ENCODE measurements at places on chromosomes 13 and 19.

DNA sequence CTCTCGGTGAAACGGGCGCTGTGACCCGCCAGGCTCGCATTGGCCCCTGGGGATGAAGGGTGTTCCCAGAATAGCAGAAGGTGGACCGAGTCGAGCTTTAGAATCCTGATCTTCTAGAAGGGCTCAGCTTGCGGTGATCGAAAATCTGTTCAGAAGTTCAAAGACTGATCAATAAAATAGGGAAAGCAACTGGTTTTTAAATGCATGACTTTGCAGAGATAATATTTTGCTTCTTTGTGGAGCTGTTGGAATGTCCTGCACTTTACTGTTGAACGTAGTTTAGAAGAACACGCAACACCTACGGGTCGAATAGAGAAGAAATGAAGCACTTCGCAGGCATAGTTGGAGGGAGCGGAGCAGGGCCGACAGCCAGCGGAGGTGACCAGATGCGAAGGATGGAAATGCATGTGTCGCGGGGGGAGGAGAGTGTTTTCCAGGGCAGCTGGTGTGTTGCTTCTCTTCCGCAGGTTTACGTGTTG, 766 bp downstream of the CEBPG start:
- no peak for DNase-seq

GRCh38 chr13:84352946-84353345, 470.7 kb upstream of the SLITRK1 start:
- no peak for DNase-seq

DNA sequence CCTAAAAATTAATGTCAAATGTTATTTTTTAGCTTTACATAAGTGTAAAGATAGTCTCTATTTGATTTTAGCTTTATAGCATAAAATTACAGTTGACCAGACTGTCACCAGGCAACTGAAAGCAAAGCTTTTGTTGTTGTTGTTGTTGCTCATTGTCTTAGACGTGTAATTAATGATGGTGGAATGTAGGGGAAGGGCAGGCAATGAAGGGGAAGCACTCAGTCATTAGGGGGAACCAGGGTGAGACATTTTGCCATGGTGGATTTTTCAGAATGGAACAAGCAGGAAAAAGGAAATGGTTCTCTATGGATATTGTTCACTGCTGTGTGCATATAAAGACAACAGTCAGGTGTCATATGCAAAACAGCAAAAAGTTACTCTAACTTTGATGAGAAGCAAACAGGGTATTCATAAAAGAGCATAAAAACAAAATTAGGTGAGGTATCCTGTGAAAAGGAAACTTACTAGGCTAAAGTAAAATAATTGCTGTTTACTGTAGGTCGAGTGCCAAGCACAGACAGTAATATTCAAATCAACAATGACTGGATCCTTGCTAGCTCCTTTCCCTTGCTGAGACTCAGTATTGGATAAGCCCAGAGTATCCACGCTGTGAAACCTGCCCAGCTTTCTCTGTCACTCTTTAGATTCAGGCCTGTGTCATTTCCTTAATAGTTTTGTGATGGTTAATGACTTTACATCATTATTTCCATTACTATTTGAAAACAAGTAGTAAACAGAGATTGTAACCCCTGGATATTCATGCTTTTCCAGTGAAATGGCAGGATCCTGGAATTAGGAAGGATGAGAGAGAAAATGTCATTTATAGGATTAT, 110.5 kb downstream of the LRCH1 start:
- no peak for DNase-seq

DNA sequence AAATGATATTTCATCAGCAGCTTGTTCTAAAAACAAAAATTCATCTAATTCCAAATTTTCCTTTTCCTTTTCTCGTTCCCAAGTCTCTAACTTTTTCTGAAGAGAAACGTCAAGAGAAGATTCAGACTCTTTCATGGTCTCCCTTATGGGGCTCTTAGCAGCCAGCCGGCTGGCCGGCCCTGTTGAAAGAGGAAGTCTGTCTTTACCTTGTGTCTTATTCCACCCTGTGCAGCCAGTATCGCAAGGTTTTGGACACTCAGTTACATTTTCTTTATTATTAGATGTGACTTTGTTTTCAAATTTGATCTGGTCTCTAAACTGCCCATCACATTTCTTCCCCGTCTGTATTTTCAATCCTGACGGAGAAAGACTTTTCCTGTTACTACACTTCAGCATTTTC, 142.3 kb downstream of the RNF17 start:
- no peak for DNase-seq

DNA sequence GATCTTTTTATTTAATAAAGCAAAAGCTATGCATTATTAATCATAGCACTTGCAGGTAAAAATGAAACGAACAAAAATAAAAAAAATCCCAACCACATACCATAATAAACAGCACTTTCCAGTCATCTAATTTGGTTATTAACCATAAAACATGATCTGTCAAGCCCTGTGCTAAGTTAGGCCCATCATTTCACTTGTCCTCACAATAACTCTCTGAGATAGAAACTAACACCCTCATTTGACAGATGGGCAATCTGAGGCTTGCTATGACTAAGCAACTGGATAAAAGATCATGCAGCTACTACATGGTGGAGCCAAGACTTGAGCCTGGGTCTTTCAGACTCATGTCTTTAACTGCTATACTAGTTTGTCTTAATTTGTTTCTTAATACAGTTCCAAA, 21.8 kb downstream of the PROSER1 start:
- no peak for DNase-seq

DNA sequence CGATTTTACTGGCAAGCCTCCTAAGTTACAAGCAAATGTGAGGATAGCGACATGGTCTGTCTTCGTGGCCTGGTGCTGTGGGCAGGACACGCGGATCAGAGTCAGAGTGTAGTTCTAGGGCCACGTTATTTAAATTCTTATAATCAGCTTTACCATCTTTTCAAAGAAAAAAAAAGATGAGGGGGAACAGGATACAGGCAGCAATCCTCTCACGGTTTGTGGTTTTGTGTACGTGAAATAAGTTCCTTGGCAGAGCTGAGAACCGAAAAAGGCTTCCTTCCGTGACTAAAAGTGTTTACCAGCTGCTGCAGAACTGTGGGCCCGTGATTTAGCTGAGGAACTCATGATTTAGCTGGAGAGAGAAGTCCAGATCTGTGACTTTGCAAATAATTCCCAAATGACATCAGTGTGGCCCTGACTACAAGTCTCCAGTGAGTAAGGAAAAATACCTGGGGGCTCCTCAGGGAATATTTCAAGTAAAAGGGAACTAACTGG, 27.2 kb downstream of the RCBTB2 start:
- peak; percentile 96 for DNase-seq

DNA sequence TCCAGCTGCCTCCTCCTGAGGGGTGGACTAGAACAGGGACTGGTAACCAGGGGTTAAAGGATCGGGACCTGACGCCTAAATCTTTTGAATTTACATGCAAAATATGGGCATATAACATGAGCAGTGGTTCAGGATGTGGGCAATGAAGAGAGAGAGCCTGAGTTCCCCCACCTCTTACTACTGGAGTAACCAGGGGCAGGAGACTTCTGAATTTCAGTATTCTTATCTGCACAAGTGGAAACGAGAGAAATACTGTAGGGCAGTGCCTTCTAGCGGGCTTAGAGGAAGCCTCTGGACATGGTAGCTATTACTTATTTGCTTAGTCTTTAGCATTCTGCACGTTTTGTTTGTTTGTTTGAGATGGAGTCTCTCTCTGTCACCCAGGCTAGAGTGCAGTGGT, 26.3 kb downstream of the BCAT2 start:
- DNase-seq: no peak

DNA sequence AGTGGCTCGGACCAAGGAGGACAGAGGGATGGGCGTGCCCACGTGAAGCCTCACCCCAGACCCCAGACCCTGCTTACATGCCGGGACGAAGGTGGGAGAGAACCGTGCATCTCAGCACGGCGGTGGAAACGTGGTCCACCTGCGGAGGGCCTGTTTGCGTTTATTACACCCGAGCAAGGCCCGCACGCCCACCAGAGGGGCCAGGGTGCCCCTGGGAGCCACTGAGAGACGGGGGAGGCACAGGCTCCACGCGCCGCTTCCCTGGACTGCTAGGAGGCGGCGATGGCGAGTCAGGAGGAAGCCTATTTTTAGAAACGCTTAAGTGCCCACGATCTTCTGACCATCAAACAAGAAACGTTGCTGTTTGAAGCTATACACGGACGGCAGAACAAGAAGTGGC, 80.7 kb downstream of the ATP11A start:
- no peak for DNase-seq

DNA sequence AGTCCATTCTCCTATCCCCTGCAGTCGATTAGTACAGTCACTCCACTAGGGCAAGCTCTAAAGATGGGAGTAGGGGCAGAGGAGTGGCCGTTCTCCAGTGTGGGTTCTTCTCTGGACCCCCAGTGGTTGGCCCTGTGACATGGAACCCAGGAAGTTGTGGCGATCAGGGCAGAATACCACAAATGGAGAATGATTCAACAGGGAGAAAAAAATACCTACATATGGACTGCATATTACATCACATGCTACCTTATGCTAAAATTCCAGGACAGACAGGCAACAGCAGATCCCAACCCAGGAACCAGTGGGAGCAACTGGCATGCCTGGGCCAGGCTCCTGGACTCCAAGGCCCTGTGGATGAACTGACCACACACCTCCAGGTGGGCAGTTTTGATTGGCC, 20.4 kb downstream of the POU2F2 start:
- DNase-seq: no peak
